ENCODE measurements at places on chromosomes 4 and X.

- no peak for DNase-seq
Observed at GRCh38 chrX:23864742-23865326, 42.9 kb downstream of the APOO start.

GRCh38 chr4:87216469-87216868 lies 3.9 kb downstream of the KLHL8 start:
- no peak for DNase-seq

DNA sequence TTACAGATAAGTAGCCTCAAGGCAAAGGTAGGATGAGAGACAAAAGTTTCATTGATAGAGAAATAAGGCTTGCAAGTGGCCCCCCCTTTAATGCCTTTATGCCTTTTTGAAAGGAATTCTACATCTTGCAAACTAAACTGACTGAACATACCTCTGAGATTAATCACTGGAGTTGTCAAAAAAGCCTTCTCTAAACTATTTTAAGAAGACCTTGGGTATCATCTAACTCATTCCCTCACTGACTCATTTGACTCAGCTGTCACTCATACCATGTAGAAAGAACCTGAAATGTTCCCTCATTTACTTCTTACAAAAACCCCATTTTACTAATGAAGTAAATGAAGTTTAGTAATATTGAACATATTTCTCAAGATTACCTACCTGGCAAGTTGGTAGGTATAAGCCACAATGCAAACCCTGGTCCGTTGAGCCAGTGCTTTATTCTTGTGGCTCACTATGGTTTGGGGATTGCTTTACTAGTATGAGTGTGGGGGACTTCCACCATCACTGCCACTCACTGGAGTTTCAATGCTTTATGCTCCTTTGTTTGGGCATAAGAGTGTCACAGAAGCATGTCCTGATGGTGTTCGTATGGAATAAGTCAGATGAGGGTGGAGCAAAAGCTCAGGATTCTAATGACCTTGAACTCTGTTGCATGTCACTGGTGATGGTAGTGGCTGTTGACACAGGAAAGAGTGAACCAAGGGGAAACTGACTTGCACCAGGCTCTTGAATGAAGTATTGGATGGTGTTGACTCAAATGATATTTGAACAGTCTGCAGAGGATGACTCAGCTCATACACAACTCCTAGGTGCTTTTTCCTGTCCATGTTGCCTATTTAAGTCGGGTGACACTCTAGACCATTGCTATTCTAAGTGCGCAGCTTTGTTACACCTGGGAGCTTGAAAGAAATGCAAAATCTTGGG lies 305.5 kb upstream of the EMCN start:
- no peak for DNase-seq

GRCh38 chrX:11363069-11363594 lies 69.9 kb downstream of the AMELX start:
- no peak for DNase-seq

All from AG04449 (cell line).